ENCODE measurements at places on chromosomes 4 and X.

GRCh38 chr4:104128850-104129213 lies 365.9 kb downstream of the CXXC4 start:
- DNase-seq: peak; percentile 54

DNA sequence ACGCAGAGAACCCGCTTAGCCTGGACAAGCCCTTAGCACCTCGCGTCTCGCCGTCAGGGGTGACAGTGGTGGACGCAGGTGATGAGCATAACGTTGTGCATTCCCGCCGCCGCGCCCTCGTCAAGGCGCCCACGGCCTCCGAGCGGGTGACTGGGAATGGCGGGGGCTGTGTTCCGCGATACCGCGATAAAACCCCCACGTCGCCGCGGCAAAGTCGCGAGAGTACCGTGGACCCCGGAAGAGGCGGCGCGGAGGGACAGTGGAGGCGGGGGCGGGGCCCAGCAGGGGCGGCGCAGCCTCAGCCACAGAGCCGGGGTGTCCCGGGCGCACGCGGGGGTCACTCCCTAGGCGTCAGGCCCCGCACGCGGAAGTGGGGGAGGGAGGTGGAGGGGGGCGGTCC lies 53.8 kb downstream of the ZFYVE28 start:
- DNase-seq: no peak

GRCh38 chr4:43471950-43472349 lies 579.4 kb downstream of the GRXCR1 start:
- no peak for DNase-seq

GRCh38 chr4:106529348-106530023 lies 160.9 kb upstream of the GIMD1 start:
- DNase-seq: no peak

- no peak for DNase-seq
Measured at GRCh38 chr4:68592673-68593072, 16.6 kb upstream of the UGT2B17 start.

DNA sequence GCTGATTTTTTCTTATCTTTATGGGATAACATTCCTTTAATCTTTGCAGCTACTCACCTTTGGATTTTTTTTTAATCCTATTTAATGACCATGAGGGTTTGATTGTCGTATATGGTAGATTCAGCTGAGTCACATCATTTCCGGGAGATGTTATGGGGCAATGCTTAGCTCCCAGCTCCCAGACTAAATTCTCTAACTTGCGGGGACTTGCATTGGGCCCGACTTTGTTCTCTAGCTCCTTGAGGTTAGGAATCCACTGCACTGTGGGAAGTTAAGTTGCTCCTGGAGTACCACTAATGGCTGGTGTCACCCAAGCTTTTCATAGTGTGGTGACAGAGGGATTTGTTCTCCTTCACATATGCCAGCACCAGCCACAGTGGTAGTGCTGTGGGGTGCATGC lies 287.4 kb downstream of the TECRL start:
- DNase-seq: no peak

- no peak for DNase-seq
Measured at GRCh38 chrX:133847340-133847994, 137.9 kb downstream of the GPC3 start.

GRCh38 chr4:44017422-44017739 lies 431.2 kb downstream of the KCTD8 start:
- no peak for DNase-seq

- DNase-seq: no peak
Measured at GRCh38 chr4:36198068-36198808, 46.1 kb downstream of the ARAP2 start.

- peak; percentile 48 for DNase-seq
Measured at GRCh38 chrX:123818243-123818642, 41.6 kb upstream of the XIAP start.

DNA sequence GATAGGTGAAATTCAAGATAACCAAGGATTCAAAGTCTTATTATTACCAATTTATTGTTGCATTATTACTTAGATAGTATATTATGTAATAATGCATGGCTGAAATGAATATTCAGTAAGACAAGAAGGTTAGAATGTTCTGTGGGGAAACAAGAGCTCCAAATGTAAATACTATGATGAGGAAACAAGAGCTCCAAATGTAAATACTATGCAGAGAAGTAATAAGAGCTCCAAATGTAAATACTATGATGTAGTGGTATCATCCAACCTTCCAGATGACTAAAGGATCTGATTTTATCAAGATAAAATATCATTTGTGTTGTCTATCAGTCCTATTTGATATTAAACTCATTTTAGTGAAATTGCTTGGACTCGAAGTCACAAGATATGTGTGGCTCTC lies 82.2 kb upstream of the PCDH18 start:
- DNase-seq: no peak

GRCh38 chrX:20988118-20988517 lies 386.1 kb upstream of the CNKSR2 start:
- peak; percentile 42 for DNase-seq

DNA sequence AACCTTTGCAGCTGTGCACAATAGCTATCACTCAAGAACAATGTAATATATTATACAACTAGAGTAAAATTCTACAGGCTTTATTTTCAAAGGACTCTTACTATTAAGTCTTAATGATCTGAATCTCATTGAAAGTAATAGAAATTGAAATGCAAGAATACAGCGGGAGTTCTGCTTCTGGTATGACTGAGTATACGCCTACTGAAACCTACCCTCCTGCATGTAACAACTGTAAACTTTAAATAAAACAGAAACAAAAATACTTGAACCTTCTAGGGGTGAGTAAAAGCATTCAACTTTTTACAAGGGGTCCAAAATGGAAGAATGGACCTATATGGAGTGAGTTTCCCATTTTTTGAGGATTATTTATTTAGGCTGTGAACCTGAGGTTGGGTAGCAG lies 13.5 kb downstream of the DCHS2 start:
- no peak for DNase-seq

- no peak for DNase-seq
Measured at GRCh38 chrX:153948847-153949805, 4.7 kb upstream of the RENBP start.

DNA sequence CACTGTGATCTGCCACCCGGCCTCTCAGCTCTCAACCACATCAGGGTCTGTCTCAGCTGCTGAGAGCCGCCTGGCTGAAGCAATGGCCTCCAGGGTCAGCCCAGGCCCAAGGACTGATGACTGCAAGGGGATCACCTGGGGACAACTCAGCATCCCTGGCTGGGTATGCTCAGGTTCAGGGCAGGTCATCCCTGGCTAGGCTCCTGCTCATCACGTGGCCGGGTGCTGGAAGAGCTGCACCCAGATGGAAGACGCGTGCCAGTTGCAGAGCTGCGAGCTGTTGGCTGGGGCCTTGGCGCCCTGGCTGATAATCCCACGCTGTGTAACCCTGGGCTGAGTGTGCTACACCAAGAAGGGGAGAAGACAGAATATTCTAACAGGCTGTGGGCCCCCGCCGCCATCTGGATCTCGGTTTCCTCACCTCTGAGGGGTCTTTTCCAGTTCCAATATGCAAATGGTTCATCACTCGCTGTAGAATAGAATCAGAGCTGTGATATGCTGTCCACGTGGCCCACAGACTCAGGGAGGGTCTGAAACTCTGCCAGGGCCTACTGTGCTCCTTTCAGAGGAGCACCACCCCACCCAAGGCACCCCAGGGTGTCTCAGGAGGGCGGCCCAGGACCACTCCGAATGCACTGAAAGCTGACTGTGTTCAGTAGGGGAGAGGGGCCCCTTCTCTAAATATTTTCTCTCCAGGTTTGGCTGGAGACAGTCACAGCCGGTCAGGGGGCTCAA lies 338.8 kb downstream of the BCOR start:
- DNase-seq: no peak

- no peak for DNase-seq
Measured at GRCh38 chr4:16263056-16263455, 36.8 kb upstream of the TAPT1 start.

DNA sequence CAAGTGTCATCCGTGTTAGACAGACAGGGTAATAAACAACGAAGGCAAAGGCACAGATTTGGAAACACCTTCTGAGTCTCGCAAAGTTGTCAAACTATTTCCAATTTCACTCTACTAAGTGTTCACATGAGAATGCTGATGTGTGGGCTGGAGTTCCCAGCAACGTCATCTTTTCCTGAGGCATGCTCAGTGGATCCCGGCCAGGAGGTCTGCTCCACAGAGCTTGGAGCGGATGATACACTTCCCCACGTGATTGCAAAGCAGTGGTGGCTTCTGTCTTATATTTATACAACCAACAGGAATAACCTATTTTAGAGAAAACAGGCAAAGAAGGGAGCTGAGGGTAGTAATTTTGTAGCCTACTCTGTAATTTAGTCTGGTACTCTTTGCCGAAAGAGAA lies 40.1 kb upstream of the PDK3 start:
- DNase-seq: no peak

- no peak for DNase-seq
Measured at GRCh38 chrX:39381422-39381821, 580.2 kb downstream of the MID1IP1 start.

GRCh38 chr4:35793045-35793722 lies 451.1 kb downstream of the ARAP2 start:
- no peak for DNase-seq

DNA sequence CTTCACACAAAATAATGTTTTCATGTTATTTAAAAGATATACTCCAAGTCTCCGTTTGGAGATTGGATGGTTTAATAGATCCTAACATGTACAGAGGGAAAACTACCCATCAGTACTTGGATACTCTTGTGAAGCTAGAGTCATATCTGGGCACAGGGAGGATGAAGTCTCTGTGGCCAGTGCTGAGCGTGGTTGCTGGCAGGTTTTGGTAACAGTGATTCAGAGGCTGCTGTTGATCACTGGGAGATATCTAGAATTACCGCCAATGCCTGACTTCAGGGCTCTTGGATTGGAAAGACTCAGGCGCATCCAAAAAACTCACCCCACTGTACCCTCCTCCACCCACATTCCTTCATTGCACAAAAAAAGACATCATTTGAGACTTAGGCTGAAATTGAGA lies 107.2 kb upstream of the PGRMC2 start:
- DNase-seq: no peak

- no peak for DNase-seq
Measured at GRCh38 chrX:100880368-100880767, 6.2 kb upstream of the NOX1 start.

DNA sequence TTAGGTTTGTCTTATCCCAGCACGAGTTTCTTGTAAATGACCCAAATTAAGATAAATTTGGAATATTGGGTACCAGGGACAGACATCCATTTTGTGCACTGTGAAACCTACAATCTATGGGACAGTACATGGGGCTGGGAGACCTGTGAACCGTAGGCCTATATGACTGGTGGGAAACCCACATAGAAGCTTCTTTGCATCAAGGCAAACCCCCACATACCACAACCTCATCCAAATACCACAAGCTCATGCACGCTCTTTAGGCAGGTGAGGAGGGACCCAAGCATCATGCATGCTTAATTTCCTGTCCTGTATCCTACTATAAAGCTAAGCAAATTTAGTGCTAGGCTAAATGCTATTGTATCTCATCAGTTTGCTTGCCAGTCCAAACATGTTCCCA lies 47.8 kb downstream of the NIPAL1 start:
- no peak for DNase-seq

DNA sequence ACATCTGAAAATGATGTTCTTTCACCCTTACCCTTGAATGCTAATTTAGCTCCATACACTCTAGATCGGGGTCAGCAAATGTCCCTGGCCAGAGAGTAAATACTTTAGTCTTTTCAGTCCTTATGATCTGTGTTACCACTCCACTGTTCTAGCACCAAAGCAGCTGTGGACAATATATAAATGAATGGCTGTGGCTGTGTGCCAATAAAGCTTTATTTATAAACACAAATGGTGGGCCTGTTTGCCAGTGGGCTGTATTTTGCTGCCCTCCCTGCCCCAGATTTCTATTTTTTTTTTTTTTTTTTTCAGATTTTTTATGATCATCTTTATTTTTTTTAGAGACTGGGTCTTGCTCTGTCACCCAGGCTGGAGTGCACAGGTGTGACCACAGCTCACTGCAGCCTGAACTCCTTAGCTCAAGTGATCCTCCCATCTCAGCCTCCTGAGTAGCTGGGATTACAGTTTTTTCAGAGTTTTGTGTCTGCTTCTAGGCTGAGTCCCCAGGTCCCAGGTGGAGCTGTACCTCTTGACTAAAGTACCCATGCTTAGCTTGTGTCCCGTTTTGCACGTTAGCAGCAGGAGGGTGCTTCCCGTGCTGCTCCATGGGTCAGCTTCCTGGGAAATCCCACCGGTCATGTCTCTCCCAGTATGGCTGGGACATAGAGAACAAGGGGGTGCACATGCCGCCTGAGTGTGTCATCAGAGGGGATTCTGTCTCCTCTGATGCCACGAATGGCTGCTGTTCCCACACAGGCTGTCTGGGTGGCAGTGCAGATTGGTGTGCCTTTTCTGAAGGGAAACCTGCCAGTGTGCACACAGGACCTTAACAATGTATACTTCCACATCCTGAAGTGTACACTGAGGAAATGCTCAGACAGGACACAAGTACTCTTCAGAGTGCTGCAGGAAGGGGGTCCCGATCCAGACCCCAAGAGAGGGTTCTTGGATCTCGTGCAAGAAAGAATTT lies 16.0 kb upstream of the GRPEL1 start:
- no peak for DNase-seq

GRCh38 chr4:8319061-8319460 lies 49.5 kb downstream of the HTRA3 start:
- DNase-seq: no peak

- no peak for DNase-seq
Measured at GRCh38 chrX:126272795-126273497, 106.9 kb upstream of the DCAF12L2 start.

- no peak for DNase-seq
Measured at GRCh38 chr4:143382596-143382995, 45.9 kb downstream of the GAB1 start.

DNA sequence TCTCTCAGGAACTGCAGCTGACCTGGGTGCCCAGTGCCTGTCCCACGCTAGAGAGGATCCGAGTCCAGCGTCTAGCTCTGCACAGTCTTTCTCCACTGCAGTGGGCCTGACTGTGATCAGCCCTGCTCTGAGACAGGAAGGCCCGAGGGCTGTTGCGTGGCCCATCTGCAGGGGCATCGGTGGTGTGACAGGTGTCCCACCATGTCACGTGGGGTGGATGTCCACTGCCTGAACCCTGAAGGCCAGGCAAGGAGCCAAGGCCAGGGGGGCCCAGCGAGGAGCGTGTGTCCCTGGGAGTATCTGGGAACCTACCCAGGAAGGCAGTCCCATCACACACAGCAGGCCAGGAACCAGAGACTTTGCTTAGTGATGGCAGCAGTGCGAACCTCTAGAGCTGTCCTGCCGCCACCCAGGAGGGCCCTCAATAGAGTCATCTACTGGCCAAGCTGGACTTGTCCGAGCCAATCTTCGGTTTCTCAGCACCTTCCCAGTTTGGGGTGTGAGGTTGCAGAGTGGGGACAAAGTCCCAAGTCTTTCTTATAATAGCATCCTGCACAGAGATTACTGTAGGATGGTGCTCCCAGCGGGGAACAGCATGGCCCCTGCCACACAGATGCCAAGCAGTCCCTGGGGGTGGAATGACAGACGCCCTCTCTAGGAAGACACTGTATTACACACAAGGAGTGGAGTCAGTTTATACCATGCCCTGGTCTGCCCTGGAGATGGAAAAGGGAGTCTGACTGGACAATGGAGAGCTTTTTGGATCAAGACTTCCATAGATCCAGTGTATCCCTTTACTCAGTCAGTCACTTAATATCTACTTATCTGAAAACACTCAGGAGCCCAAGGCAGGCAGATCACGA lies 38.3 kb downstream of the DCTD start:
- DNase-seq: no peak

All from SW480 (cell line).